NAMALWA (cell line): ENCODE measurements at places on chromosomes 3 and 15.

DNA sequence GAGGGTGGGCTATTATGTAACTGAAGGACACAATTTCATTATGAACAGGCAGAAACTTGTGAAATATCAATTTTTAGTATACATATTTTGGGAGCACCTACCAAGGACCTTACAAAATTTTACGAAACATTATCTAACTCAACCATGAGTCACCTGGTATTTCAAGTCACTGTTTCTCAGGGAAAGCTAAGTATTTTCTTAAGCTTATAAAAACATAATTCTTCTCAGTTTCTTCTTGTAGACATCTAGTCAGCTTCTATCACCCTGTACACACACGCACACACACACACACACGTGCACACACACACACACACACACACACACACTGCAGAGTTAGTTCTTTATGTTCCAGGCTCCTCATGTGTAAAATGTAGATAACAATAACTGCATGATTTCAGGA lies 658.3 kb downstream of the TUSC7 start:
- no peak for DNase-seq

DNA sequence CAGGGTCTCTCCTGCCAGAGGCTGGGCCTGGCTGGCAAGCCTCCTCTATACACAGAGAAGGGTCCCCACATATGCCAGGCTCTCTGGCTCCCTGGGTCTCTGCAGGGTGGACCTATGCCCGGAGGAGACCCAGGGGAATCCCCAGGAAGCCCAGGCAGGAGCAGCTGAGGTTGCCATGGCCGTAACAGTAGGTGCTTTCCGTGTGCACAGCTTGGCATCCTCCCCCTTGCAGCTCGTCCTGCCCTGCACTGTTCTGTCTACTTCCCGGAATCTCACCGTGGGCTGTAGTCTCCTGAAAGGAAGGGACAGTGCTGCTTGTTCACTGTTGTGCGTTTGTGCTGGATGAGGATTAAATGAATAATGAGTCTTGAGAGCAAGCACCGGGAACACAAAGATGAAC lies 47.8 kb downstream of the DAPK2 start:
- no peak for DNase-seq

DNA sequence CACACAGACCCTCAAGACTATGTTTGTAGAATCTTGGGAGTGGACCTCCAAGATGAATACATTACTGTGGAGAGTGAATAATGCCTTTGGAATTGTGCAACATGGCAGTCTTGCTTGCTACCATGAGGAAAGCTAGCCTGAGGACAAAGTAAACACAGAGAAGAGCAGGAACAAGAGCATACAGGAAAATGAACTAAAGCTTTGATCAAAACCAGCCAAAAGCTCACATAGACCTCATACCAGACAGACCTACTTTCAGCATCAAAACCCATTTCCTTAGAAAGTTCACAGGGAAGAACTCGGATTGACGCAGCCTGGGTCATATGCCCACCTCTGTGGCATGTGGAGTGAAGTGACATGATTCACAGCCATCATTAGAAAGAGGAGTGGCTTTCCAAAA lies 3.3 kb upstream of the RAB8B start:
- DNase-seq: no peak

- no peak for DNase-seq
Measured at GRCh38 chr3:22962244-22962643, 240.9 kb upstream of the UBE2E2 start.

DNA sequence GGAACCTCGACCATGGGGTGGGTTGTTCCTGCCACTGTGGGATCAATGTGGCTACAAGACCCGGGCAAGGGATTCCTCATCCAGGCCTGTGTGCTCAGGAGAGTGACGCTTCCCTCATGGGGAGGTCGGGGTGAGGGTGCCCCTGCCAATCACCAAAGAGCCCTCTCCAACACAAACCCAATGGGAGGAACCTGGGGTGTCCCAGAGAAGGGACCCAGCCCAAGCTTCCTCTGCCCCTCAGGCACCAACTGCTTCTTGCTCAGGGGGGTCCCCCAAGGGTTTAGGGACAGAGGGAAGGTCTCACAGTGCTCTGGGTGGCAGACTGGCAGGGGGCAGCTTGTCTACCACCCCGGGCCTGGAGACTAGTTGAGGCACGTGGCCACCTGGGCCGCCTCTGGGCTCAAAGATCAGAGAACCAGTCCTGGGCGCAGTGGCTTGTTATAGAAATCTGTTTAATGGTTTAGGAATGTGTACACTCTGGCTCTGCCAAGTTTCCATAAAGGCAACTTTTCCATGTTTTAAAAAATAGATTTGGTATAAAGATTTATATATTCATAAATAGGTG lies 26.6 kb downstream of the GP9 start:
- no peak for DNase-seq

DNA sequence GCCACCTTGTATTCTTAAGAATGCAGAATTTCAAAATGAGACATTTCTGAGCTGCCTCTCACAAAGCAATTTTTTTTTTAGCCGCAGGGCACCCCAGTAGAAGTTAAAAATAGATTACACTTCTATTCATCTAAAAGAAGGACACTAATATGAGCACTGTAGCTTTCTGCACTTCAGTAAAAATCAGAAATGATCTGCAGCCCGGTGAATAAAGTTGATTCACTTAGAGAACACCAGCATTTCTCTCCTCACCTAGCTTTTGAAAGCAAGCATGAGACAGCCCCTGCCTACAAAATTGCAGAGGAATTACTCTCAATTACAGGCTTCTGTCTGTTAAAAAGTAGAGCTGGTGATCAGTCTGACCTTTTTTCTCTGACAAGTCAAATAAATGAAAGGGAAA lies 1062.4 kb downstream of the FHIT start:
- peak; percentile 6 for DNase-seq

DNA sequence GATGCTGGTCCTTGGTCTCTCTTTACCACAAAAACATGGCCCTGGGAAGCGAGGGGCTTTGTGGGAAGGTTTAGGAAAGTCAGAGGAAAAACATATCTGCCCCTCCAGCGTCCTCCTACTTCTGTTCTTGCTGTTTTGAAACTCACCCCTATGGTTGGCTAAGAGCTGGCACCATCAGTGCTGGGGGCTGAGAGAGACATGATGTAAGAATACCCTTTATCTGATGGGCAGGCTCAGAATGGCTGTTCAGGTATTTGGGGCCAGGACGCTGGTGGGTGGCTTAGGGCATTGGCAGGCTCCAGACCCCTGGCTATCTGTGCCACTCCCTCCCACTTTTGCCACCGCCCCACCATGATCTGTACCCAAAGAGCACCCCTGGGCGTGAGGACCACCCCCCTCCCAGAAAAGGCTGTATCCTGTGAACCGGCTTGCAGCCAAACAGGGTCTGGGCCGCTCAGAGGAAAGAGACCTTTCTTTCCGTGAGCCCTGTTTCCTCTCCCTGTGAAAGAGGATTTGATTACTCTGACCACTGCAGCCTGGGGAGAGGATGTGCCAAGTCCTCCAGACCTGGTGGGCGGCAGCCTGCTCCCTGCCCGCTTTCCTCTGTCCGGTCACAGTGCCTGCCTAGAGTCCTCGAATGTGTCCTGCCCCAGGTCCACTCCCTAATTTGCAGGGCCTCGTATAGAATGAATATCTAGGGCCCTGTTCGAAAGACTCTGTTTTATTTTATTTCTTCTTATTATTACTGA lies 61.3 kb upstream of the SLC6A6 start:
- no peak for DNase-seq

- no peak for DNase-seq
Measured at GRCh38 chr3:124594581-124594980, 135.7 kb upstream of the UMPS start.

DNA sequence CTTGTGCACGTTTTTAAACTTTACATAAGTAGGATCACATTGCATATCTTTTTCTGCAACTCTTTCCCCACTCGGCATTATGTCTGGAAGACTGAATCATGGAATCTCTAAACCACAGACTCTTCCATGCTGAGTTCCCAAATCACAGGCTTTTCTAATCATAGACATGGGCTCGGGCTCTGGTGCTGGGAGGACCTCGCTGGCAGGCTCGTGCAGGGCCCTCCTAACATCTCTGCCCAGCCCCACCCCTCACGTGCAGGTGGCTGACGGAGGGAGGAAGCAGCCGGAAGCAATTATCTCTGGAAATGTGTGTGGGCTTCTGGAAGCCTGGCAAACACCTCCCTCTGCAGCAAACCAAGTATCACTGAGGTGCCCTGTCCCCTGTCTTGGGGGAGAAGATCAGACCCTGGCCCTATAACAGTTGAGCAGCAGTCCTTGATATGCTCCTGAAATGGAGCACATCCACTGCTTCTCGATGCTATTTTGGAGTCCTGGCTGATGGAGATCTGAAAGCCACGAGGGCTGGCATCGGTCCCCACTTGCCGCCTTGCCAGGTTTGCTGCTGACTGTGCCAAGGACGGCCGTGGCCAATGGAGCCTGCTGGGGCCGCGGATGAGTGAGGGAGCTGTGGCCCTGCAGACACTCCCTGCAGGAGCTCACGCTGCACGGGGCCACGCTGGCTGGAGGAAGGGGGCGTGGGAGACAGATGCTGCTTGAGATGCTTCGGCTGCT lies 4.4 kb upstream of the IQSEC1 start:
- peak; percentile 38 for DNase-seq

DNA sequence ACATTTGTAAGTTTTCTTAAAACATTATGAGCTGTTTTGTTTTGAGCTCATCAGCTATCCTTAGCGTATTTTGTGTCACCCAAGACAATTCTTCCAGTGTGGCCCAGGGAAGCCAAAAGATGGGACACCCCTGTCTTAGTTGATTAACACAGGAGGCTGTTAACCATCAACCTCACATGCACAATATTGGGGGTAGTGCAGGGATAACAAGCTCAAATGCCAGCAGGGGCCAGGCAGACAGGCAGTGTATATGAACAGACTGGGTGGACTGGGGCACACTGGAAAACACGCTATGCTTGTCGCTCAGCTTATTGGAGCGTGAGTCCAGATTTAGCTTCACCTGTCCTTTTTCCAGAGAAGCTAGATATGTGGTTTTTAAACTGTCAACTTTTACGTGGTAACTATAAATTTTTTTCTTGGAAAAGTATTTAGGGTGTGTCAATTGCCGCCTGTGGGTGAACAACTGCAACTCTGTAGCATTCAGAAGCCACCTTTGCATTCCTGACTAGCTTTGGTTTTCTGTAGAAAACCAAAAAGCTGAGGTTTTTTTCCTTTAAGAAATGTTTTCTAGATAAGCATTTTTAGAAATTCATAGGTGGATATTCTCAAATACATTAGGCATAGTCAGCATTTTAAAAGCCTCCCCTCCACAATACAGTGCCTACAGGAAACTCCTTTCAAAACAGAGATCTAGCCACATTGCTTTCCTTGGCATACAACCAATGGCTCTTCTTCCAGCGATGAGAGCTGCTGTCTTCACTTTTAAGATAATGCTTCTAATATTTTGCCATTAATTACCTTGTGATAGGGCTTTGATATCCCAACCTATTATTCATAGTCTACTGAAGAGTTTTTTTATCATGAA lies 14.6 kb downstream of the PSMD6 start:
- DNase-seq: no peak

DNA sequence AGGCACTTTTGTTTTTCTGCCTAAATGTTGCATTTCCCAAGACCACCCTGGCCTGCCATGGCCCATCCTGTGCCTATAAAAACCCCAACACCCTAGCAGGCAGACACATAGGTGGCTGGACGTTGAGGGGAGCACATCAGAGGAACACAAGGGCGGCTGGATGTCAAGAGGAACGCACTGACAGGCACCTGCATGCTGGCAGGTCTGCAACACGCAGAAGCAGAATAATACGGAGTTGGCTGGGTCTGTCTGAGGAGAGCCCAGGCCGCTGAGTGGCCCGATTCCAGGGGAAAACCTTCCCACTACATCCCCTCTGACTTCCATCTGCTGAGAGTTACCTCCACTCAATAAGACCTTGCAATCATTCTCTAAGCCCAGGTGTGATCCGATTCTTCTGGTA lies 765.6 kb downstream of the PLOD2 start:
- no peak for DNase-seq

- DNase-seq: no peak
Measured at GRCh38 chr15:45023659-45024225, 747 bp downstream of the SORD start.

- no peak for DNase-seq
Measured at GRCh38 chr15:31317017-31317416, 9.6 kb upstream of the KLF13 start.

- DNase-seq: no peak
Measured at GRCh38 chr15:100384108-100384410, 42.3 kb upstream of the ADAMTS17 start.

GRCh38 chr3:40137591-40138295 lies 171.8 kb upstream of the EIF1B start:
- no peak for DNase-seq

DNA sequence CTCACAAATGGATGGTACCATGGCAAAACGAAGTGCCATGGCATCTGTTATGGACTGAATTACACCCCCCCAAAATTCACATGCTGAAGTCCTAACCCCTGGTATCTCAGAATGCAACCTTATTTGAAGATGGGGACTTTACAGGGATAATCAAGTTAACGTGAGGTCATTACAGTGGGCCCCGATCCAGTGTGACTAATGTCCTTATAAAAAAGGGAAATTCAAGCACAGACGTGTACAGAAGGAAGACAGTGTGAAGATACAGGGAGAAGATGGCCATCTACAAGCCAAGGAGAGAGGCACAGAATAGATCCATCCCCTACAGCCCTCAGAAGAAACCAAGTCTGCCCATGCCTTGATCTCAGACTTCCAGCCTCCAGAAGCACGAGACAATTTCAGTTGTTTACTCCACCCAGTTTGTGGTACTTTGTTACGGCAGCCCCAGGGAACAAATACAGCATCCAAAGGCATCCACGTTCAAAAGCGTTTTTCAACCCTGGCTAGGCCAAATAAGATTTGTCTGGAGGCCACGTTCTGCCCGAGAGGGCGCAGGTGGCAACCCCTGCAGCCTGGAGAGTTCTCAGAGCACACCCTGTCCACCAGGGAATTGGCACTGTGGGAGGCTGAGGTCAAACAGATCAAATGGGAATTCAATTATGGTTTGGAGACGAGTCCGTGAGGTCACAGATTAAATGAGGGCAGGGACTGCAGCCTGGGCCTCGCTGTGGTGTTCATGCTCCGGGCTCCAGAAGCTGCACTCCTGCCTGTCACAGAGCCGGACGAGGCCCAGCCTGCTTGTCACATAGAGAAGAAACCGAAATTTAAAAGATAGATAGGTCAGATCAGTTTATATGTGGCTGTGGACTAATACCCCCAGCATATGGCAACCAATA lies 494.8 kb downstream of the SHQ1 start:
- DNase-seq: no peak

GRCh38 chr15:92574566-92574965 lies 81.0 kb downstream of the FAM174B start:
- no peak for DNase-seq

GRCh38 chr15:78004919-78005634 lies 72.4 kb downstream of the TBC1D2B start:
- no peak for DNase-seq

GRCh38 chr3:157494581-157495281 lies 8.5 kb downstream of the VEPH1 start:
- DNase-seq: no peak
